ENCODE measurements at places on chromosomes 2 and 18. TPM values are rescaled to one million over a fixed set of nuclear protein-coding genes. Genes with fewer than 3 reads are reported as not detected.

The COL4A4 gene
- total RNA-seq: 0.11 TPM

GRCh38 chr2:232307854-232308253 lies 70.7 kb upstream of the ALPP start:
- no peak for DNase-seq

DNA sequence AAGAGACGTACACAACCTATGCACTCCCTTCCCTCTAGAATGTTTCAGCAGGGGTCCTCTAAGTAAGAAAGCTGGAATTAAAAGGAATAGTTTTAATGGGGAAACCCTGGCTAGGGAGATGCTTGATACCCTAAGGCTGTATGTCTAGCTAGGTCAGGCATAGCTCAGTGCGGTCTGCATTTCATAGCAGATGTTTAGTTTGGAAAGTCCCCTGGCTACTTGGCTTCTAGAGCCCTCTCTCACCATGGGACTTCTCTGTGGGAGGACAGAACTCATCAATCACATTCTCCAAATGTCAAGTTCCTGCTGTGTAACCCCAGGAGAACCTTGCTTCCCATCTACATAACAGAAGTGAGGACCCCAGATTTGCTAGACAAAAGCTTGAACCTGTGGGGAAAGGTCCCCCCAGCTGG lies 24.1 kb upstream of the ANXA4 start:
- DNase-seq: no peak

The PLB1 gene
- 1.1 TPM for total RNA-seq

- no peak for DNase-seq
Measured at GRCh38 chr2:147867050-147867449, 22.2 kb downstream of the ACVR2A start.

The LIMS3 gene
- total RNA-seq: 3.1 TPM
